ENCODE measurements at places on chromosomes 2 and 18.

DNA sequence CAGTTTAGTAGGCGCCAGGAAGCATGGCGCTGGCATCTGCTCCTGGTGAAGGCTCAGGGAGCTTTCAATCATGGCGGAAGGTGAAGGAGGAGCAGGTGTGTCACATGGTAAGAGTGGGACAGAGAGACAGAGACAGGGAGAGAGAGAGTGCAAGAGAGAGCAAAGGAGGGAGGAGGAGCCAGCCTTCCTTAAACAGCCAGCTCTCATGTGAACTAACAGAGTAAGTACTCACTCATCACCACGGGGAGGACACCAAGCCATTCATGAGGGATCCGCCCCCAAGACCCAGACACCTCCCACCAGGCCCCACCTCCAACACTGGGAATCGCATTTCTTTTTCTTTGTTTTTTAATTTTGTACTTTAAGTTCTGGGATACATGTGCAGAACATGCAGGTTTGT is 40.8 kb upstream of the CLASP1 start:
- DNase-seq, result no peak

- DNase-seq, result no peak
Measured at GRCh38 chr18:73959352-73959751, 188.3 kb downstream of the FBXO15 start.

DNA sequence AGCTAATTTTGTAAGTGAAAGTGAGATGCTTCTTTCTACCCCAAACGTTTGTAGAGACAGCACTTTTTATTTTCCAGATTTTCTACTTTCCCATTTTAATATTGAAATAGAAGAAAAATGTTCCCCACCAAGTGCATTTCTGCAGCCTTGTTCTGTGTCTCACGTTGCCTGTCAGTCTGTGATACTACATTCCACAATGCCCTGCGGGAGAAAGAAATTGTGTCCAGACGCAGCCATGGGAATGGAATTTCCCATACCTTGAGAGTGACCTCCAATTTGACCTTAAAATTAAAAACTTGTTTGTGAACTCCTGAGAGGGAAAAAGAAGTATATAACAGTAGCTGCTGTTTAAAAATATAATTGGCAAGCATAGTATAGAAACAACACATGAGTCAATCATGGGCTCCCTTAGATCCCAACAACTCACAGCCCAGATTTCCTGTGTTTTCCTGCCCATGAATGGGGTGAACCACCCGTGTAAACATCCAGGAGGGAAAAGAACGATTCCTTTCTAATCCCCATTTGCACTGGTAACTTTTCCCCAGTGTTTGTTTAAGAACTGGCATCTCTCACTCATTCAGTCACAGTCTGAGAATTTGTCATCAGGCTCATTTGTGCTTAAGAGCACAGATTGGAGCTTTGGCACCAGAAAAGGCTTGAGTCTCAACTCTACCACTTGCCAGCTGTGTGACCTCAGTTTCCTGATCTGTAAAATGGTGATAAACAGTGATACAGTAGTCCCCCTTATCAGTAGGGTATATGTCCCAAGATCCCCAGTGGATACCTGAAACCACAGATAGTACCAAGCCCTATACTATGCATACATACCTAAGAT is 166.1 kb upstream of the ZNF521 start:
- DNase-seq, result no peak

GRCh38 chr2:55225481-55226020 is 6.5 kb downstream of the CLHC1 start:
- no peak for DNase-seq

GRCh38 chr18:68427951-68428401 is 286.9 kb downstream of the TMX3 start:
- DNase-seq, result no peak

DNA sequence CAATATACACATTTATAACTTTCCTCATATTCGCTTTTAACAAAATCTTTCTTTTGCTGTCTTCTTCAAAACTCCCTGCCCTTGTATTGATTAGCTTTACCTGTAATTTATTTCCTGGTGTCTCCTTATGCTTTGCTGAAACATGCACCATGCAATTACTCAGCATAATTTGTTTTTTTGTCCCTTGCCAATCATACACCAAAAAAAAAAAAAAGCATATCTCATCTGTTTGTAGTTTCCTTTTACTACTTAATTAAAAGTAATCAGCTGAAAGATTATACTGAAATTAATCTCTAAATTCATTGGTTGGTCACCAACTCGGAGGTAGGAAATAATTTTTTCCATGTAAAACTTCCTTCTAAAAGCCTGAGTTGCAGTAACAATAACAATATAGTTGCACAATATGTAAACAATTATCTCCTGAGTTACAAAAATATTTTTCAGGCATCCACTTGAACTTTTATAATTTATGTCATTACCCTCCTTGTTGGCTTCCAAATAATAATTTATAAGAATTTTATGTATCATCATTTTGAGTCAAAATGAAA is 53.0 kb upstream of the ROCK1 start:
- no peak for DNase-seq

GRCh38 chr18:14999085-14999975 is 251.4 kb downstream of the ANKRD30B start:
- no peak for DNase-seq

DNA sequence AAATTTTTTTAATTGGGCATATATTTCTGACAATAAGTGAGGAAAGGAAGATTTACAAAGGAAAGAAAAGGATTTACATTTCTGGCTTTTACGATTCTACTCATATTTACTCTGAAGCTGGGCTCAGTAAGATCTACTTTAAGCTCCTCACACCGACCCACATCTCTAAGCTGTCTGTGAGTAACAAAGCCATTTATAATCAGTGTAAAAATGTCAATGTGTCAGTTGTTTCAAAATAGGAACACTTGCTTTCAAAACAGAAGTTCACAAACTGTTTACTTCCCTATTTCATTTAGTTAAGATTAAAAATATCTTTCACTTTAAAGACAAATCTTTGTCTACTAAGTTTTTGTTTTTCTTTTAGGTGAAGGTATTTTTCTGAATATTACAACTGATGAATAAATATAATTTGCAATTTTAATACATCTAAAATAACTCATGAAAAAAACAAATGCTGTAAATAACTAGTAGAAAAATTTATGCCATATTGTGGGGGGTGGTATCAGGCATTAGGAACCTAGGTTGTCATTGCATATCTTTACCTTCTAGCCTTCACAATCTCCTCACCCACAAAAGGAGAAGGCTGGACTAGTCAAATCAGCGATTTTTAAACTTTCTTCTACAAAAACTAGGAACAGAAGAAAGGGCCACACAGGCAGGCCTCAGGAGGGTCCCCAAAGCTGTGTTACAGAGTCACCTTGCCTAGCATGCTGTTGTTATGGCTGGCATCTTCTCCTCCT is 64.5 kb downstream of the TMEM131 start:
- no peak for DNase-seq

DNA sequence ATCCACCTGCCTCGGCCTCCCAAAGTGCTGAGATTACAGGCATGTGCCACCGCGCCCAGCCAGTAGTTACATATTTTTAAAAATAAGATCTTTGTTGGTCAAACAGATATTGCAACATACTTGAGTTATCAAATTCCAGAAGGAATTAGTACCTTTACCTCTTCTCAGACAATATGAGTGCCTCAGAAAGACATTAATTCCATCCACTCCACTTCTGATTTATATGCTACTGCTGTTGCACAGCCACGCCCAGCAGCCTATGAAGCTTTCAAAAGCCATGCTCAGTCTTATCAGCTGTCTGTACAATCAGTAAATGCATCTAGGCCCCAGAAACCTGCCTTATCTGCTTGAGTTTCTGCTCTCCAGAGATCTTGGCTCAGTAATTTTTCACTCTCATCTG is 47.8 kb downstream of the MEX3C start:
- no peak for DNase-seq

DNA sequence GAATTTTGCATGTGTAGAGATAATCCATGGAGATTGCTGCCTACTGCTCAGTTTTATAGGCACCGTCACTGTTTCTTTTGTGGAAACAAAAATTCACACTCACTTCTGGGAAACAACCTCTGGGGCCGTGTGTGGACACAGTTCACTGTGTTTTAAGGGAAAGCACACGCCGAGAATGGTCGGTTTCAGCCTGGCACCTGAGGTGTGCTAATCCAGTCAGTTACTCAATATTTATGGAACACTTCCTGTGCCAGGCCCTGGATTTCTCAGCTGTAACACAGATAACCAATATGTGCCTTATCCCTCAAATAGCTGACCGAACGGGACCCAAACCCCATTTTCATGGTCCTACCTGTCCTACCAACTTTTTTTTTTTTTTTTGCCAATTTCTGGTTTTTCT is 179.6 kb downstream of the MGAT5 start:
- no peak for DNase-seq

GRCh38 chr2:12005886-12006681 is 259.7 kb downstream of the LPIN1 start:
- DNase-seq, result no peak

GRCh38 chr2:140353541-140353940 is 1573.4 kb upstream of the NXPH2 start:
- no peak for DNase-seq
